ENCODE measurements at places on chromosomes 5 and 9.

- DNase-seq, result no peak
Measured at GRCh38 chr5:41883243-41883642, 13.0 kb upstream of the OXCT1 start.

- DNase-seq, result no peak
Measured at GRCh38 chr5:176535664-176536131, 1.5 kb downstream of the RNF44 start.

- DNase-seq, result no peak
Measured at GRCh38 chr9:112176524-112176923, 1.4 kb upstream of the SUSD1 start.

DNA sequence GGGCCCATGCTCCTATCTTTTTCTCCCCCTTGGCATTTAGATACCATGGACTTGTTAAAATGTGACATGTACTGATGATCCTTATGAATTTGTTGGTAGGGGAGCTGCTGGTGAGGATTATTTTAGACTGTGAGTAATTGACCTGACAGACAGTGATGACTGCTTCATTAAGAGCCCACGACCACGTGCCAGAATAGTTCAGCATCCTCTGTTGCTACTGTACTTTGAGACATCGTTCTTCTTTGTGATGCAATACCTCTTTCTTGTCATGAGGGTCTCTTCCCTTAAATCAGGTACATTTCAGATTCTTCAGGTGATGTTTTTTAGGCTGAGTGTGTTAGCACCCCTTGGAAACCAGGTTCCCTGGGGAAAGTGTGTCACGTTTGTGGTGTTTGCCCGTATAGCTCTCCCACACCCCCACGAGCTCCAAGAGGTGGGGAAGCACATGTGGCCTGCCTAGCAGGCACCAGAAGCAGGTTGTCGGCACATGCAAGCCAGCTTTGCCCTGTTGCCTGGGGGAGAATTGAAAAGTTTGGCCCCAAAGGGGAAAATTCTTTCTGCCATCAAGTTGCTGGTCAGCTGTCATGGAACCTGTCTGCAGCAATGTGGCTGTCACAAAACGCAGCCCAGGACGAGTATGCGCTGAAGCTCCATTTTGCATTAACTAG lies 25.1 kb downstream of the QRFP start:
- DNase-seq, result no peak

DNA sequence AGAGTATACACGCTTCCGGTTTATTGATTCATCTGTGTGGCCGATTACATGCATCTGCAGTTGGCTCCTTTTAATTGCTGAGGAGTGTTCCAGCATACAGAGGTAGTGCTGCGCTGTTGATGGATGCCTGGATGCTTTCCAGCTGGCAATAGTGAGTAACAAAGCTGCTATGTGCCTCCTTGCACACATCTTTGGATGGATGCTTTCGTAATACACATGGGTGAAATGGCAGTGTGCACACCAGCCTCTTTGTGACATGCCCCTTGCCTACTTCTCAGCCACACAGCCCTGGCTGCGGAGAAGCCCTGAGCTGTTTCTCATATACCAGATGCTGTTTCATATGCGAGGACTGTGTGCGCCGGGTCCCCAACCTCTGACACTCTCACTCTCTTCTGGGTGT lies 151.0 kb downstream of the GADD45G start:
- DNase-seq, result no peak

- DNase-seq, result no peak
Measured at GRCh38 chr5:65693121-65693520, 28.8 kb downstream of the SGTB start.

DNA sequence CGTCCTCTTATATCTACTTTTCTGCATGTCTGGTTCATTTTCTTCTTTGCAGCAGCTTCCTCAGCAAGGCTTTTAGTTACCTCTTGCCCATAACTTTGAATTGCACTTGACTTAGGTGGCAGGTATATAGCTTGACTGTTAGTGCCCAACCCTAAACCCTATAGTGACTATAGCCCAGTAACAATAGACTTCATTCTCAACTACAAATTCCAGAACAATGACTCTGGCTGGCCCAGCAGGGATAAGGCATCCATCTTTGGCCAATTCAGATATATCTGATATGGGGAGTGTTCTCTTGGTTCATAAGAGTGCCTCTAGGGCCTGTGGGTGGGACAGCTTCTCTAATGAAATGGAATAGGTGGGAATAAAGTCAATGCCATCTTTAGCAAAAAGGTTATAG lies 246.2 kb downstream of the DMRT2 start:
- no peak for DNase-seq

DNA sequence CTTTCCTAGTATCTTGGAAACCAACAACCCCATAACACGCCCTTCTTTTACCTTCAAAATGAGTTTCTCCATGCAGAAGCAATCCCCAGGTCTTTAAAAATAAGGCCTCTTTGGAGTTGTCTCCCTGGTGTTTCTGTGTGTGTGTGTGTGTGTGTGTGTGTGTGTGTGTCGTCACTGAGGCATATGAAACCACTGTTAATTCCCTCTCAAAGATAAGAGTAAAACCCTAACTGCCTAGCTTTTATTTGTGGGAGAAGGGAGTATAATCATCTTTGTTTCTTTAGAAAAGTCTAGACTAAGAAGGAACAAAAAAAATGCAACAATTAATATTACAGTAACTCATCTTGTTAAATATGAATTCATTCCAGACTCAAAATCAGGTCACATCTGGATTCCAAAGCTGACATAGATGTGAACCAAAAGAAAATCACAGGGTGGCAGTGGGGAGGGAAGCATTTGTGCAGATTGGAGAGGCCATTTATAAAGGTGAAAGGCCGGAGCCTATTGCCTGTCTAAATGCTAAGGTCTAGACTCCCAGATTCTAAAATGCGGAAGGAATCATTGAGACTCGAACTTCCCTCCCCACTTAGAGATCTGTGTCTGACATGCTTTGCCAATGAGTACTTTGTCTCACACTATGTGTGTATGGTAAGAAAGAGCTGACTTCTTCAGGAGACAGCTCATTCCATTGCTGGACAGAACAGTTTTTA lies 91.4 kb downstream of the ZNF366 start:
- DNase-seq, result no peak

GRCh38 chr9:127749090-127749787 lies 14.1 kb upstream of the TOR2A start:
- DNase-seq, result no peak

DNA sequence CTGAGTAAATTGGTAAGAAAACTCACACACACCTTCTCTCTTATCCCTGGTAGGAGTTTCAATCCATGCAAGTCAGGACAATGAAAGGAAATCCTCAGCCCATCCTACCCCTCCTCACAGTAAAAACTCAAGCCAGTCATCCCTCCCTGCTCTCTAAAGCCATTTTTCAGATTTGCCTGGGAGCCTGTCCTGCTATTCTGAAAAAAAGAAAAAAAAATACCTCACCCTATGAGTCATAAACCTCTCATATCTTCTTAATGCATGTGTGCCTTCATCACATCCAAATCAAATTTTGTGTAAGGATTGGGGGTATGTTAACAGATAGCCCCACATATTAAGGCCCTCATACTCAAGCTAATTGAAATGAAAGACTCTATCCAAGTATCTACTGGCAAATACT lies 14.1 kb downstream of the UGT3A2 start:
- DNase-seq, result no peak

- DNase-seq, result no peak
Measured at GRCh38 chr5:22889720-22890119, 36.6 kb upstream of the CDH12 start.

DNA sequence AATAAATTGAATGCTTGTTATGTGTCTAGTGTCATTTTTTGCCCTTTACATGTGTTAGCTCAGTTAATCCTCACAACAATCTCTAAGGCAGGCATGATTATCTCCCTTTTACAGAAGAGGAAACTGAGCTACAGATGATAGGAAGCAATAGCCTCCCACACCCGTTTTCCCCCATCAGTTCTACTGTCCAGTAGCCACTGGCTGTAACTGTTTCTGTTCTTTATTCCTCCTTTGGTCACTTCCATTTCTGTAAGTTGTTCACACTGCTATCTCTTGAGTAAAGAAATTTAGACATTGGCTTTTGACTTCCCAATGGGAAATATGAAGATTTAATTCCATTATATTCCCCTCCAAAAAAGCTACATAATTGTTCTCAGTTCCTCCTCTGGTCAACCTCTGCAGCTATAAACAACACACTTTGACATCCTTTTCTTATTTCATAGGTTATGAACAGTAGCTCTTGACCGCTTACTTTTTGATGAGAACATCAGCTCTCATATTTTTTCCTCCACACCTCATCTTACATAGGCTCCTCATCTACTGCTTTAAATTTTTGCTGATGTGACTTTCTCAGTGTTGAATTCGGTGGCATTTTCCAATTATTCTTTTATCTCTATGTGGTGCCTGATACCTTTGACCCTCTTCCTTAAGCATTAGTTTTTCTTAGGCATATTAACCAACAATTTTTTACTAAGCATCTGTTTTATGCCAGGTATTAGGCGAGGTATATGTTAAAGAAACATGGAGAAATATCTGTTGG lies 21.4 kb downstream of the SPZ1 start:
- DNase-seq, result no peak

DNA sequence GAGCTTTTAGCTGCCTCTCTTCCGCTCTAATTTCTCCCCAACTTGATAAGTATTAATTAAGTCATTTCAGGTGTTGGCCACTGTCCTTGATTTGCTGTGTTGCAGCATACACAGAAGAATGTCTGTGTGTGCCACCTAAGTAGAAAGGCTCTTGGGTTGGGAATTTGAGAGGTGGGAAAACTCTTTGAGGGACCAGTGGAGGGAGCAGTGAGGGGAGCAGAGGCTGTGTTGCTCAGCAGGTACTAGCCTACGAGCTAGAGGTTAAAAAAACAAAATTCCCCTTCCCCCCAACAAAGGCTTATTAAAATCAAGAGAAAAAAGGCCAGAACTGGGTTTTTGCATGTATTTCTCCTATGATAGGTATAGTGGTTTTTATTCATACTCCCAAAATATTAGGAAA lies 20.9 kb downstream of the RPS23 start:
- no peak for DNase-seq

DNA sequence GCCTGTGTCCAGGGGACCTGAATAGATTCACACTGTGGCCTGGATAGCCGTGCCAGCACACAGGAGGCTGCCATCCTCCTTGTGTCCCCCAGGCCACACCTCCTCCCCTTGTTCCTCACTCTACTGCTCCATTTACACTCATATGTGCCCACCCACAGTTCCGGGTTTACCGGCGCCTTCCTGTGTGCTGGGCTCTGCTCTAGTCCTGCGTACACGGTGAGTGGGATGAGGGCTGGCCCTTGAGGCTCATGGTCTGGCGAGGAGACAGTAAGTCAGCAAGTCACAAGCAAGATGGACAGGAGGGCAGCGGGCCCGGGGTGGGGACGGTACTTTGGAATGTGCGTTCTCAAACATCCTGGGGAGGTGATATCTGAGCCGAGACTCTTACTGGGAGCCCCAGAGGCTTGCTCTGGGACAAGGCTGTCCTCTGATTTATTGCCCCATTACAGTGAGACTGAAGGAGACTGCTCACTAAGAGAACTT lies 32.4 kb upstream of the NXNL2 start:
- DNase-seq, result no peak

GRCh38 chr9:34887841-34888240 lies 70.2 kb upstream of the PHF24 start:
- no peak for DNase-seq

GRCh38 chr9:114837923-114838322 lies 32.1 kb upstream of the TNFSF15 start:
- no peak for DNase-seq

DNA sequence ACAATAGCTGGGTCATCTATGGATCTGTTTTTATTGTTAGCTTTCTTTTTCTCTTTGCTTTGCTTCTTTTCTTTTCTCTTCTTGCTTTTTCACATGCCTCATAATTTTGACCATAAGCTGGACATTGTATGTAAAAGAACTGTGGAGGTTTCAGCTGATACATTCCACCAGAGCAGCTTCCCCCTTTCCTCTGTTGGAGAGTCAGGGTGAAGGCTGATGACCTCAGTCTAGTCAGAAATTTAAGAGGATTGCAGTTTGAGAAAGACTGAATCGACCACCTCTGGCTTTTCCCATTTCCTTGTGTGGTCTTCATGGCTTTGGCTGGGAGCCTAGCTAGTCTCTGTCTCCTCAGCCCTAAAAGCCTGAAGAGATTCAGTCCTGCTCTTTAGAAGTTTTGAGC lies 42.0 kb downstream of the KCNIP1 start:
- no peak for DNase-seq

GRCh38 chr5:150286820-150287219 lies 2.8 kb downstream of the CAMK2A start:
- DNase-seq, result no peak
